RKO (cell line): ENCODE measurements at places on chromosomes 4 and X.

DNA sequence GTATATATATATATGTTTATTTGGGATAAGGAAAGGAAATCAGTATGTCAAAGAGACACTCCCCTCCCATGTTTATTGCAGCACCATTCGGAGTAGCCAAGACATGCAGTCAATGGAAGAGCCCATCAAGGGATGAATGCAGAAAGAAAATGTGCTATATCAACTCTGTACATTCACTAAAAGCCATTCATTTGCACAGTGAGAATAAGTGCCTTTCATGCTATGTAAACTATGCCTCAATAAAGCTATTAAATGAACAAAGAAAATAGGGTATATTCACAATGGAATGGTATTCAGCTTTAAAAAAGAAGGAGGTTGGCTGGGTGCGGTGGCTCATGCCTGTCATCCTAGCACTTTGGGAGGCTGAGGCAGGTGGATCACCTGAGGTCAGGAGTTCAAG, 20.3 kb downstream of the CD99 start:
- no peak for DNase-seq

DNA sequence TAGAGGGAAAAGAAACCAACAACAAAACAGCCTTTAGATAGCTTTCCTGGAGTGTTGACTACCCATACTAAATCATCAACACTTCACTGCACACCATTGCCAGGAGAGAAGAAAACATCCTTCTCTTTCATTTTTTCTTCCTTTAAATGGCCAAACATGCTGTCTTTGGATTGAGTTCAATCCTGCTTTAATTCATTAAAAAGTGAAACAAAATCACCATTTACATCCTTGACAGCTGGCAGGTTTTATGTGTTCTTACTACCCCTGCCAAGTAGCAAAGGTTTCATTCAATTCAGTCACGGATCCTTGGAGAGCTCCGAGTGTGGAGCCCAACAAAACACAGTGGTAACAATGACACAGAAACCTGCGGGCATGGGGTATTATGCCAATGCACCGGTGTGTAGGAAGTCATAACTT, 568.3 kb downstream of the ANKRD50 start:
- no peak for DNase-seq

DNA sequence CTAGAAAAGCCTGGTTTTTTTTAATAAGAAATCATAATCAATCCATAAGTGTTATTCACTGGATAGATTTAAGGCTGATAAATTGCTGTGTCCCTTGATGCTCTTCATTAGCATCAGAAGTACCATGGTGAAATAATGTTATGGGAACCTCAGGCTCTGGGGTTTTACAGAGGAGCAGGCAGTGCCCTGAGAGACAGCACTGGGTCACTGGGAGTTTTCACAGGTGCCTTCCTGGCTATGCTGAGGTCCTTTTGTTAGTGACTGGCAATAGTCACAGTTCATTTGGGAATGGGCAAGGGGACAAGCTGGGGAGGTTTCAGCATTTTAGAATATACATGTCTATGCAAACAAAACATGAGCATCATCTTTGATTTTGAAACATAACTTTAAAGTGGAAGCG, 38.6 kb downstream of the ANK2 start:
- no peak for DNase-seq

DNA sequence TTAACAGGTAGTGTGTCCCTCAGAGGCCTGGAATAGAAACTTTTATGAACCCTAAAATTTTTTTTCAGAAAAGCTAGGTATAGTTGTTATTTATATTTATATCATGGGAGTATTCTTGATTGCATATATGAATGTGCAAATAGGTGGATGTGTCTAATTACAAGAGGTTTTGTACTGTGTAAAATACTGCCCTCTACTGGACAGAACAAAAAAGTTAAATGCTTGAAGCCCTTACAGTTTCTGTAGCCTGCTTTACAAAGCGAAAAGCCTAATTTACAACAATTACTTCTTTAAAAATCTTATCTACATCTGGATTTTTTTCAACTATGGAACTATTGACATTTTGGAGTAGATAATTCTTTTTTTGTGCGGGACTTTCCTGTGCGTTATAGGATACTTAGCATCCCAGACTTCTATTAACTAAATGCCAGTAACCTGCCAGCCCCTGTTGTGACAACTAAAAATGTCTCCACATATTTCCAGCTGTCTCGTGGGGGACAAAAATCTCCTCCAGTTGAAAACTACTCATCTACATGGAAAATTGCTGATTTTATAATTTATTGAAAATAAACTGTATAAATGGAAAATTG, 35.1 kb downstream of the ENPEP start:
- peak; percentile 80 for DNase-seq

DNA sequence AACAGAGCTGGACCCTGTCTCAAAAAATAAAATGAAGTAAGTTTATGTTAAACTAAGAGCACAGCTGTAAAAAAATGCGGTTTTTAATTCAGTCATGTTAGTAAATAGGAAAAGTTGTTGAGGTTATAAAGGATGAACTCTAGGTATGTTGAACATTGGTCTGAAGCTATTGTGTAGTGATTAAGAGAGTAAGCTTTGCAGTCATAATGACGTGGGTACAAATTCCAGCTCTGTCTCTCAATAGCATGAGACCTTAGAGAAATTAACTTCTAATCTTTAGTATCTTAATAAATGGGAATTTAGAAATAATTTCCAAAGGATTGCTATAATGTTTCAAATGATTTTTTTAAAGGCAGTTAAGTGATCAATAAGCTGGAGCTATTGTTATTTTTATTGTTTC, 2.9 kb upstream of the YTHDC1 start:
- no peak for DNase-seq

- no peak for DNase-seq
Measured at GRCh38 chr4:37892641-37893040, 1.8 kb downstream of the TBC1D1 start.

GRCh38 chr4:47651231-47651630, 166.2 kb downstream of the ATP10D start:
- DNase-seq = no peak

GRCh38 chrX:48966796-48967579, 4.7 kb downstream of the KCND1 start:
- DNase-seq = no peak

GRCh38 chrX:145393702-145394235, 146.5 kb downstream of the SPANXN1 start:
- DNase-seq = no peak

GRCh38 chrX:154437971-154438893, 1.3 kb downstream of the GDI1 start:
- no peak for DNase-seq

DNA sequence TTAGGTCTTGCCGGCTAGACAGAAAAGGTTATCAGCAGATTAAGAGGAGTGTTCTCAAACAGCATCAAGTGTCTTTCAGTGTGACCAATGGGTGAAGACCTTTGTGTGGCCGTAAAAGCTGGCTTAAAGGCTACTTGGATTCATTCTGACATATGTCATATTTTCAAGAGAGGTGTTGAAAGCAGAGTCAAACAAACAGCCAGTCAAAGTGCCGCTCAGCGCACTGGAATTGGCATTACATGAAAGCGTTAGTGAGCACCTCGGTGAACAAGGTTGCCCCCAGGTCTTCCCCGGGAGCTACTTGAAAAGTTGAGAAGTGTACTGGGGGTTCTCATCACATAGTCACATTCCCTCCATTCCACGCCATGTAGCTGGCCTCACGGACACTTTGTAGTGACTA, 148.9 kb downstream of the SOX3 start:
- DNase-seq = no peak

DNA sequence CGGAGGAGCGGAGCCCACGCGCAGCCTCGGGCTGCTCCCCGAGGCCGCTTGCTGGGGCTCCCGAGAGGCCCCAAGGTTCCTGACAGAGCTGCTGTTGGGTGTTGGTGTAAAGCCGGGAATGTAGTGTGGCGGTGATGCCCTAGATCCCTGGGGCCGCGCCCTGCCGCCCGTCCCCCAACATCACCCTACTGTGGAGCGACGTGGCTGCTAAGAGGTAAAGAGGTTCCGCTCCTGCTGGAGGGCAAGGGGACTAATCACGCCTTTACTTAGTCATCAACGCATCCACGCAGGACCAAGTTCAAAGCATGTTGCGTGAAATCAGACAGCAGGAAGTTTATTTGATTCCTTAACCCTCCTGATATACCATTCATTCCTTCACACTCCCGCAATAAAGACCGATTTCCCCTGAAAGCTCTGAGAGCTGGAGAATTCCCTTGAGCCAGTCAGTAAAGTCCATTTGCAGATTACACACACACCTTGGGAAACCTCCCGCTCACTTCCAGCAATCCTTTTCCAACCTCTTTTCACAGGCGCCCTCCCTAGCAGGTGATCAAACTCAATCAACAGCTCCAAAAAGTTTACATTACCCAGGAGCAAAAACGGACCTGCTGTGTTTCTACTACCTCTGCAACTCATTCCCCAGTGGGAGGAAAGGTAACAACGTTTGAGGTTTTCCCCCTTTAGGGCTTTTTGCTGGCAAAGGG, 579 bp upstream of the GABRA2 start:
- DNase-seq = no peak
